Pulmonary artery endothelial cell (primary cell): ENCODE measurements at places on chromosomes 11 and 22.

DNA sequence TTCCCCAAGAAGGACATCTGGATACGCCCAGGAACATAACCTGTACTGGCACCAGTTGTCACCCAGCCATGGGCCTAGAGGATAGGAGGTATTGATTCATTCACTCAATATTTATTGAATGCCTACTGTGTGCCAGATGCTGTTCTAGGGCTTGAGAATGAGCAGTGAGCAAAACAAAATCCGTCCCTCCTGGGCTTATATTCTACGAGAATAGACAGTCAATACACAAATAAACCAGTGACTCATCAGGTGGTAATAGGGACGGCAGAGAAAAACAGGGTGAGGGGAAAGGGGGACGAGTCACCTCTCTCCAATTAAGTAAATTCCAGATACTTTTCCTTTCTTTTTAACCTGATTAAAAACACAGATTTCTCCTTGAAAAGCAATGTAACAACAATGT, 103.5 kb downstream of the MICAL2 start:
- DNase-seq, result no peak

- DNase-seq, result peak; percentile 35
These were observed 84.4 kb upstream of the SEPTIN5 start for GRCh38 chr22:19629720-19630419.

- no peak for DNase-seq
These were observed 5.5 kb downstream of the PKNOX2 start for GRCh38 chr11:125170001-125170509.

- DNase-seq, result no peak
These were observed 212.0 kb downstream of the SWAP70 start for GRCh38 chr11:9875862-9876261.

DNA sequence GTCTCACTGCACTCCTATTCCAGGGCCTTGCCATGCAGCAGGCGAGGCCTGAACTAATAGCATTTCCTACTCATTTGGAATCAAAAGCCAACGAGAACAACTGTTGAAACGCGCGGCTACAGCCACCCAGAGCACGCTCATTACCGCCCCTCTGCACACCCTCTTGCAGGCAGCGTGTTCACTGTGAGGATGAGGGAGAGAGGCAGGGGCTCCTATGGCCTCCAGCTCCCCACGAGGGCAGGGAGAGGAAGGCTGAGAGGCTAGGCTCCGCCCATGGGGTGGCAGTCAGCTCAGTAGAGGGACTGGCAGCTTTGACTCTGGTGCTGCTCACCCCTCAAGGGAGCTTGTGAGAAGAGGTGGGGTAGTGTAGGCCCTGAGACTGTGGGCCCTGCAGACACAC, 26.2 kb downstream of the LMO1 start:
- no peak for DNase-seq

GRCh38 chr11:129992161-129992944, 10.3 kb downstream of the PRDM10 start:
- no peak for DNase-seq

DNA sequence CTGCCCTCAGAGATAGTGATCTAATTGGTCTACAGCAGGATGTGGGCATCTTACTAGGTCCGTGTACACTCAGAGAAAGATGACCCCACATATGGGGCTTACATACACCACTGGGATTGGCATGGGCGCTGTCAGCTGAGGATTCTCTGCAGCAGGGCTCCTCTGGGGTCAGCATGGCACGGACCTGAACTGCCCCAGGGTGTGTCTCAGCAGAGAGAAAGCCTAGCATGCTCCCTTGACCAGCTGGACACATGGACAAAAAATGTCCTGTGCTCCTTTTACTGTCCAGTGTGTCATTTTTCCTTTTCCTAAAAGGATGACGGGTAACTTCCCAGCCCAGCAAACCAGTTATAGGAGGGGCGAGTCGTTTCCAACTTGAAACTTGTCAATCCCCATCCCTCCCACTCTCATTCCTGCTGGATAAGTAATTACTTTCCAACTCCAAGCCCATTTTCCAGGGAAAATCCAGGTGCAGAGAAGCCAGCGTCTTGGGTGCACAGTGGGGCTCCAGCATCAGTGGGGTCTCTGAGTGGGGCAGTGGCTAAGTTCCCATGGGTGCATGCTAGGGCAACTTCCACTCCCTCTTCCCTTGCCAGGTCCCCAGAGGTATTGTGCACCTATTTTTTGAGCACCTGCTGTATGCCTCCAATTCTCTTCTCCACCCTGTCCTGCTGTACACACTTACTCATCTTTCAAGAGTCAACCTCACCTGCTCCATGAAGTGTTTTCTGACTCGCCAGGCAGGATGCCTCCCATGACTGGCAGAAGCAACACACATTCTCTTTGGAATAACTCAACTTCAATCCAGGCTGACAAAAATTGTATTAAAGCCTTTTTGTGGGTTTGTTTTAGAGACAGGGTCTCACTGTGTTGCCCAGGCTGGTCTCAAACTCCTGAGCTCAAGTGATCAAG, 5.0 kb downstream of the VSTM5 start:
- no peak for DNase-seq

DNA sequence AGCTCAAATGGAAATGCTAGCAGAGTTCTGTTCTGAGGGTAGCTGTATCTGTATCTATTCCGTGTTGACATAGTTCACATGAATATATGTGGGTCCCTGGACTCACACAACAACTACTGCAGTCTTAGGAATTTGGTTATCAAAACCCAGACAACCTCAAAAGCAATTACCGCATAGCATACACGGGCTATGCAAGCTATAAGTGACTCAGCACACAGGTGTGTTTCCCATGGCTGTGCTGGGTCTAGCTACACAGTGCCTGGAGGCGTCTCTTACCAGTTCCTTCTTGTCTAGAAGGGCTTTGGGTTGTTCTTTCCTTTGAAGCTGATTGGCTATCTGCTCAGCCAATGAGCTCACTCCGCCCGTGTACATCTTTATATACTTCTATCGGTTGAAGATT, 98.2 kb upstream of the BID start:
- DNase-seq, result no peak

- DNase-seq, result no peak
These were observed 12.9 kb downstream of the KIAA0930 start for GRCh38 chr22:45227645-45228400.

GRCh38 chr22:42313804-42314581, 43.5 kb upstream of the TCF20 start:
- DNase-seq, result no peak

- DNase-seq, result no peak
These were observed 102.2 kb downstream of the SGSM3 start for GRCh38 chr22:40472579-40472978.

DNA sequence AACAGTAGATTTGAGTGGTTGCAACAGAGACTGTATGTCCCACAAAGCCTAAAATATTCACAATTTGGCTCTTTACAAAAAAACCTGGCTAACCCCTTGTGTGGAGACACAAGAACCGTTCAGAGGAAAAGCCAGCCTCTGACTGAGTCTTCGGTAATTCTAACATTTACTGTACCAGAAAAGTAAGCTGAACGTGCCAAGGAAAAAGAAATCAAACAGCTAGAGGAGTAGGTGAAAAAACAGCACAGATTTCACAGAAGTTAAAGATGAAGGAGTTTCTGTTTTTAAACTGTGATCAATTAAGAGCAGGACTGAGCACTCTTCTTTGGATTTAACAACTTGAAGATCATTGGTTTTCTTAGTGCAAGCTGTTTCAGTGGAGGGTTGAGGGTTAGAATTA, 424.7 kb upstream of the KIRREL3 start:
- DNase-seq, result no peak

- DNase-seq, result no peak
These were observed 9.7 kb downstream of the RHOD start for GRCh38 chr11:67066333-67066709.

GRCh38 chr11:69257838-69258658, 35.9 kb upstream of the MYEOV start:
- DNase-seq, result no peak

DNA sequence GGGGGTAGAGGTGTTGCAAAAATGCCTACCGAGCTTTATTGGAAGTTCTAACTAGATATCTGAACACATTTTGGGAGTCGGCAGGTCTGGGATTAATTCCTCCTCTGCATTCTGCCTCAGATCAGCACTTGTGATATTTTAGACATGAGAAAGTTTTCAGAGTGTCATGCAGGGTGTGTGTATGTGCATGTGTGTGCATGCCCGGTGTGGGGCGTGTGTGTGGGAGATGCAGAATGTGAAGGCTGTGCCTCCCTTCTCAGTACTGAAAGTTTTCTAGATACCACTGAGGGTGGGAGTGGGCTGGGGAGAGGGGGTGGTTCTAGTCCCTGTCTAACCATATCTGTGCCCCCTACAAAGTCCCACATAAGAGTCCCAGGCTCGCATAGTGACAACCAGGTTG, 180.0 kb upstream of the NTM start:
- DNase-seq, result no peak

GRCh38 chr11:101797335-101797734, 117.5 kb upstream of the CEP126 start:
- DNase-seq, result no peak

GRCh38 chr22:42993651-42994275, 21.2 kb downstream of the PACSIN2 start:
- DNase-seq, result no peak

- no peak for DNase-seq
These were observed 21.4 kb downstream of the POU2F3 start for GRCh38 chr11:120261321-120261720.

- peak; percentile 11 for DNase-seq
These were observed 66.8 kb downstream of the LARGE1 start for GRCh38 chr22:33853200-33854097.

DNA sequence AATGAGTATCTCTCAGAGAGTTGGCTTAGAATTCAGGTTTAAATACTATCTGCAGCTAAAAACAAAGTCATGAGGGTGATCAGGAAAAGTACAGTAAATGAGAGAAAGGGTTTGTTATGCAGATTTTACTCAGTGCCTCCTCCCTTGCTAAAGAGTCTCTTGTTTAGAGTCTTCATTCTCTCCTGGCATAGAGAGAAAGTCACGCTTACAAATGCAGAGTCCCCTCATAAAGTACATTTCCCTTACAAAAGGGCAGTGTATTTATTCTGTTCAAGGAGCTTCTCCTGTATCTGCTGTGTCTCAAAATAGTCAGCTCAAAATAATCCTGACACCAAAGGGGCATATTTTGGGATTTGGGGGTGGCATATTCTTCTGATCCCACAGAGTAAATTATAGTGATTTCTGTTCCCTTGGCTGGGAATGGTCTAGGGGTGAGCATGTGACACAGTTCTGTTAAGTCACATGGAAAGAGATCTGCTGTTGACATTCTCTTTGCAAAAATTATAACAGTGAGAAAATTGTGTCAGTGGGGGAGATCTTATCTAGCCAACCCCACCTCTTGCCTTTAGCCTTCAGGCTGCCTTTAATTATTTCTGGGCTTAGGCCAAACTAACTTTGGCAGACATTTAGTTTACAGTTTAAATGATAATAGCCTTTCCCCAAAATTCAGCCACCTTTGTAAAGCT, 102.9 kb downstream of the MTNR1B start:
- DNase-seq, result no peak

GRCh38 chr11:128725630-128726319, 31.9 kb downstream of the FLI1 start:
- no peak for DNase-seq

DNA sequence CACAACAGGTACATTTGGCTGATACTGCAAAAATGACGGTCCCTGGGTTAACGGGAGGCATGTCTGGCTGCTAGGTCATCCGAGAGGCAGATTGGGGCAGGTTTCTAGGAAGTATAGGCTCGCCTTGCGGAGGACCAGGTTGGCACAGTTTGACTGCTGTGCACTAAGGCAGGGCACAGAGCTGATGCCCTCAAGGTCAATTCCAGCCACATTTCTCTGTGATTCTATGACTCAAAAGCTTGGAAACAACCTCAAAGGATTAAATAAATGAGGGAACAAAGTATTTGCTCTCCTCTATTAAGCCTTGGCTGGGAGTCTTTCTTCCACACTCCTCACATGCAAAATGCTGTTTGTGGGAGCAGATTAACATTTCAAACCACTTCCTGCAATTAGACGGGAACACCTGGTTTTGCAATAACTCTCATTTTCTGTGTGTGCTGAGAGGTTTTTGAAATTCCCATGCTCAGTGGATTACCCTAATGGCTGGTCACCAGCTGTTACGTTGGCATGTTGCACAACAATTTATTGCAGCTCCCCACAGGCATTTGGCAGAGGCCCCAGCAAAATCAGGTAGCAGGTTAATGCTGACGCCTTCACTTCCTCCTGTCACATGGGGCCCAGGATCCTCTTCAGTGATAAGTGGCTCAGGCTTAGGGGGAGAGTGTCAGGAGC, 61.0 kb upstream of the PLET1 start:
- DNase-seq, result no peak

DNA sequence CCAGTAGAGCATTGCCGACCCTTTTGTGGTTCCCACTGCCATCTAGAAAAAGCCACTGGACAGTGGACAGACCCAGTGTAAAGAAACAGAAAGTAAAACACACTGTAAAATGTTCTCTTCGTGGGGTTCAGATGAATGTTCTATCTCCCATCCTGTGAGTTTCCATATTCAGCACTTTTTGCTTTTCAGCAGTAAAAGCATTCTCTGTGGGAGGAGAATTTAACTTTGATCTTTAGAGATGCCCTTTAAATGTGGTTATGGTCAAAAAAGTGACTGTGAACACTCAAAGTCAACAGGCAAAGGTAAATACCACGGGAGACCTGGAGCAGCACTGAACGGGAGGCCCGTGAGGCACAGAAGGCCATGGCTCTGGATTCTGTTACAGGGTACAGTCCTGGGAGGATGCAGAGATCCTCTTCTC, 53.9 kb downstream of the FLI1 start:
- no peak for DNase-seq

- DNase-seq, result no peak
These were observed 636.1 kb downstream of the BRD1 start for GRCh38 chr22:49191506-49191980.

DNA sequence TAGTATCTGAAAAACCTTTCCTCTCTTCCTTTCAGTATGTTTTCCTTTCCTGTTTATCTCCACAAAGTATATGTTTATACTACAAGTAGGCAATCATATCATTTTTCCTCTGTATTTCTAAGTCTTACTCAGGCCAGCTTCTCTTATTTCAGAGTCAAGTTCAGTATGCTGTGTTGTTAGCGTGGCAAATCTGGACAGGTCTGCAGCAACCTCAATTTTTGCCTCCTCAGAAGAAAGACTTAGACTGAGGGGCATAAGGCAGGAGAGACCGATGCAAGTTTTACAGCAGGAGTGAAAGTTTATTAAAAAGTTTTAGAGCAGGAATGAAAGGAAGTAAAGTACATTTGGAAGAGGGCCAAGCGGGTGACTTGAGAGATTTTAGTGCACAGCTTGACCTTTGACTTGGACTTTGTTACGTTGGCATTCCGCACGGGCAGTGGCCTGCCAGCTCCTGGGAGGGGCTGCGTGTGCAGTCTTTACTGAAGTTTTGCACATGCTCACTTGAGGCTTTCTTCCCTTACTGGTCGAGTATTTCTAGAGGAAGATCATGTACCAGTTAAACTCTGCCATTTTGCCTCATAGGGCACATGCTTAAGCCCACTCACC, 343.2 kb downstream of the NTM start:
- DNase-seq, result no peak

GRCh38 chr22:31039393-31039792, 41.7 kb upstream of the SMTN start:
- no peak for DNase-seq

DNA sequence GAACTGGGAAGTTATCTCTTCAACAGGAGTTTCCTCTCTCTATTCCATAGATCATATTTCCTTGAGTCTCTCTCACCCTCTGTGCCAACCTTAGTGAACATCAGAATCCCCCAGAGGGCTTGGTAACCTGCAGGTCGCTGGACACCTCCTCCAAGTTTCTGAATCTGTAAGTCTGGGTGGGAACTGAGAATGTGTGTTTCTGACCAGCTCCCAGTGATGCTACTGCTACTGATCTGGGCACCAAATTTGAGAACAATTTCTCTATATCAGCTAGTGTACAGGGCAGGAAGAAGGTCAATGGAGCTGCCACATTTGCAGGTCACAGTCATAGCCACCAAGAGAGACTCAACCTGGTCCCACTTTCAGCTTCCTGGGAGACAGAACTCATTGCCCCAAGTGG, 62.9 kb downstream of the RCN1 start:
- DNase-seq, result no peak
